Activated naive CD4-positive, alpha-beta T cell treated with Interleukin-2 at 50 U/mL for 16 hours (primary cell): ENCODE measurements at places on chromosomes 4 and X.

- DNase-seq: no peak
These were observed 83.8 kb downstream of the EGF start for GRCh38 chr4:109996526-109996925.

- peak; percentile 44 for DNase-seq
These were observed 19.4 kb downstream of the MTM1 start for GRCh38 chrX:150587585-150588503.

DNA sequence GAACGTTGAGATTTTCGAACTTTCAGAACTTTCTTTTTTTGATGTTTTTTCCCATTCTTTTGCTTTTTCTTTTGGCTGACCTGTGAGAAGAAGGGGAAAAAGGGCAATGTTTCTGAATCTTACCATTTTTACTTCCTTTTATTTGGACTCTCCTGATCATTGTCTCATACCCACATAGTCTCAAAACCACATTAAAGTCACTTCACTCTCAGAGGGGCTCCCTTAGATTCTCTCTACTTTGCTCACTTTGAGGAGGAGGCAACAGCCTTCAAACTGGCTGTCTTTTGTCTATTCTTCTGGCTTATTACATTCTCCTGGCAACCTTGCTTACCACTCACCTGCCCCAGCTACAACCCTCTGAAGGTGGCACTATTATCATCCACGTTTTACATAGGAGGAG is 3.7 kb downstream of the CXCL9 start:
- no peak for DNase-seq

DNA sequence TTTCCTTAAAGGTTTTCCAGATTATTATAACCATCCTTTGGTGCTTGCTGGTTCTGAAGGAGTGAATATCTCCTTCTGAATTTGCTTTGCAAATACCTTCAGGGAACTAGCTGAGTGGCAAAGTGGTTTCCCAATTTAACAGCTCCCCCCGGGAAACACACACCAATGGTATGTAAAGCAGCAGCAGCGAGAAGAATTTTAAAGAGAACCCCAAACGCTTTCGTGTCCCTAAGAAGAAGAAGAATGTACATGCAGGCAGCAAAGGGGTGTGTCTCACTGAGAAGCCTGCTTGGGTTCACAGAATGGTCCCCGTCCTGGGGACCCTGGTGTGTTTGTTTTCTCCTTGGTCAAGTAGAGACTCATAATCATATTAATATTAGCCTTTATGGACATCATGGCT is 4.2 kb upstream of the AKAP17A start:
- no peak for DNase-seq

- peak; percentile 38 for DNase-seq
These were observed at the start of gene NUDT6 for GRCh38 chr4:122921971-122922876. Gene NUDT6 (minus strand): TSS chr4:122922597. CDS start chr4:122922572, 25 bp downstream.

DNA sequence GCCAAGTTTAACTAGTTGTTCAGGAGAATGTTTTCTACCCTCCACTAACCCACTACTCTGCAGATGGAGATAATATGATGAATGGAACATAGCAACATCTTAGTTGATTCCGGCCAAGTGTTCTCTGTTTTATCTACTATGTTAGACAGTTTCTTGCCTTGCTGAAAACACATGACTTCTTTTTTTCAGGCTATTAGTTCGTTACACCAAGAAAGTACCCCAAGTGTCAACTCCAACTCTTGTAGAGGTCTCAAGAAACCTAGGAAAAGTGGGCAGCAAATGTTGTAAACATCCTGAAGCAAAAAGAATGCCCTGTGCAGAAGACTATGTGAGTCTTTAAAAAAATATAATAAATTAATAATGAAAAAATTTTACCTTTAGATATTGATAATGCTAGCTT is 13.3 kb downstream of the ALB start:
- DNase-seq: no peak

DNA sequence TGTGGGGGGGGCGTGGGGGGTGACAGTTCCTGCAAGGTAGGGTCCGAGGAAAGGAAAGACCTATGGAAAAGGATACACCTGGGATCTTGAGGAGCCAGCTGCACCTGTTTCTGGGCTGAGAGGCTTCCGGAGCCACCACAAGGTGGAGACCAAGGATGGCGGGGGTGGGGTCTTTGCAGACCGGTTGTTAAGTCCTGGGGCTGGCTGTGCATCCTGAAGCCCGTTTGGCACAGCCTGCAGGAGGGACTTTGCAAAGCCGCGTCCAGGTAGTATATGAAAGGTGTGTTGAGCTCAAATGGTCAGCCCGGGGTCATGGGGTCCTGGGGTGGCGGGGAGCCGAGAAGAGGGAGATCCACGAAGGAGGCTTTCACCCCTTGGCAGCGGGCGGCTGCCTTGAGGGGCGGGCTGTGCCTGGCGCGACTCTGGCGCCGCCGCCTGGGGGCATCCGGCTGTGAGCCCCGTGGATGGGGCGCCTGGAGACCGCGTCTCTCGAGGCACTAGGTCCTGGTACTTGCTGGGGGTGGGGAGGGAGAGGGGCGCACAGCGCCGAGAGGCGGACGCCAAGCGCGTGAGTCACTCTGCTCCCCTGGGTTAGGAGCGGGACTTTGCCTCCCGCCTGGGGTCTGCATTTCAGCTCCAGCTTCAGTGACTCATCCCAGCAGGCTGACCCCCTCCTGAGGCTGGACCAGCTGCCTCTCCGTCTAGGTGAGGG is 58.2 kb upstream of the DYNLT3 start:
- DNase-seq: peak; percentile 2

DNA sequence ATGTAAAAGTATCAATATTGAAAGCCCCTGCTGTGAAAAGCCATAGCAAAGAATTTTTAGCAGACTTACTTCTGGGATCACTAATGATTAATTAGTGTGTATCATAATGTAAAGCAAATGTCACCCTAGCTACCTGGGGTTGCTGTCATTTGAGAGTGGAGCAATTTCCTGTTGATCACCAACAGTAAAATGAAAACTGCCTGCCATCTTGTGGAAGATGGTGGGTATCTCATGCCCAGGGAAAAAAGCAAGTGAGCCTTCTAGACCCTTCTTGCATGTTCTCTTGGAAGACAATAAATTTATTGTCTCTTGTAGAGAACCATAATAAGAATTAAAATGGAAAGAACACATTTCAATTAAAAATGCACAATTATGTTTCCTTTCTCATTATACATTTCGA is 360.2 kb downstream of the ZIC3 start:
- DNase-seq: no peak

GRCh38 chrX:69083801-69084200 is 81.5 kb downstream of the PJA1 start:
- DNase-seq: no peak

GRCh38 chr4:121064482-121064881 is 7.9 kb downstream of the NDNF start:
- no peak for DNase-seq

DNA sequence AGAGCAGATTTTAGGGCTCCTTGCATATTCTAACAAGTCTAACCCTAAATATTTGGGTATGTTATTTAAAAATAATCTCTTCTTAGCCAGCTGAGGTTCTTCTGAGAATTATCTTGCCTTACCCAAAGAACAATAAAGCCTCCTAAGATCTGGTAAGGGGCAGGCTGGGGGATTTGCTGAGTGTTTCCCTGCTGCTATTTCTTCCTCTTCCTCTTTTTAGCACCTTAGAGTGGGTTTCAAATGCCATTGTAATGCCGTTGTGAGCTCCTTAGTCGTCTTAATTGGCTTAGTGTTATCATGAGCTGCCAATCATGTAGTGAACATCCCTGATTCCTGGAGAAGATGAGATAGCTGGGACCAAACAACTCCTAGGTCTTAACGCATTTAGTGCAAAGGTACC is 15.4 kb downstream of the STOX2 start:
- DNase-seq: no peak

- DNase-seq: no peak
These were observed 171.1 kb upstream of the PITX2 start for GRCh38 chr4:110793890-110794554.

DNA sequence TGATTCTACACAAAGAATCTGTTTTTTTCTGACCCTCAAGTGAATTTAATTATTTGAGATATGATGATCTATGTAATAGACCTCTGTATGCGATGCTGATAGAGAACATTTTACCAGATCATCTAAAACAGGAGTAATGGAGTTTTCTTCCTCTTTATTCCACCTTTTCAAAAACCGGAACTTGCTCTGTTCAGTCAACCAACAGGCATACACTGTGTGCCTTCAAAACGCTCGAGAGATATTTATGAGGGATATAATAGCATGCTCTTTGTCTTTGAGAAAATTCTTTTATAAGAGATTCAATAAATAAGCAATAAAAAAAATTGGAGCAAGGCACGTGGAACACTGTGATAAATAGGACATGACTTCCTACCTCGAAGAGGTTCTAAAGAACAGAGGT is 2.0 kb downstream of the NYX start:
- DNase-seq: no peak

DNA sequence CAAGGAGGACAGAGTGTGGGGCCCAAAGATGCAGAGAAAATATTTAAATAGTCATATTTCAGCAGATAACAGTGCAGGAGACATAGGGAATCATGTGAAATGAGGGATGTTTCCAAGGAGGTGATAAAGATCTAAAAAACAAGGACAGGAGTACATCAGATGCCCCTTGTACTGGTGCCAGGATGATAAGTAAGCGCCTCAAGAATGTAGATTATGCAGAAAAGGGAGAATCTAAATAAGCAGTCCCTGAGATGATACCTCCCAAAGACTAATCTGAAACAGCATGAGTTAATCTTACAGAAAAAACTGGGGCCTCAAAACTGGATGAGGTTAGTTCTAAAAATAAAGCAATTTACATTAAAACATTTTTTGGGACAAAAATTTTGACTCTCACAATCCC is 136.1 kb upstream of the WDFY3 start:
- no peak for DNase-seq

- DNase-seq: no peak
These were observed 1236.5 kb upstream of the TENM3 start for GRCh38 chr4:181006499-181007260.

DNA sequence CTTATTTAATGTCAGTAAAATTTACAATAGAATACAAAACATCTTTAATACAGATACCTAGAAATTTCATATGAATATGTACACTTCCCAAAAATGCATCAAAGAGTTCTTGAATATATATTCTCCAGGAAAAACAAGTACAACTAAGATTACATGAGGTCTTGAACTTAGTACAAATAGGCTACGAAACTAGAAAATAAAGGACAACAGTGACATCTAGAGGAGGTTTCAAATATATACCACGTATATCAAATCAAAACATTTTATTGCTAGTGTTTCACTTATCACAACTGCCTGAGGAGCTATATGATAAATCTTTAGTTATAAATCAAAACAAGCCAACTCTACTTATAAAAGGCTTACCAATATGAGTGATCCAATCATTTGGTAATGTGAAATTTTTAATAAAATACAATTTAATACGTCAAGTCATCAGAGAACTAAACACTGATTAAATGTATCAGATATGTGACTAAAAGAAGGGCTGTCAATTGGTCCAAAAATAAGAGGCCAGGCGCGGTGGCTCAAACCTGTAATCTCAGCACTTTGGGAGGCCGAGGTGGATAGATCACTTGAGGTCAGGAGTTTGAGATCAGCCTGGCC is 36.6 kb downstream of the ANAPC10 start:
- DNase-seq: no peak

DNA sequence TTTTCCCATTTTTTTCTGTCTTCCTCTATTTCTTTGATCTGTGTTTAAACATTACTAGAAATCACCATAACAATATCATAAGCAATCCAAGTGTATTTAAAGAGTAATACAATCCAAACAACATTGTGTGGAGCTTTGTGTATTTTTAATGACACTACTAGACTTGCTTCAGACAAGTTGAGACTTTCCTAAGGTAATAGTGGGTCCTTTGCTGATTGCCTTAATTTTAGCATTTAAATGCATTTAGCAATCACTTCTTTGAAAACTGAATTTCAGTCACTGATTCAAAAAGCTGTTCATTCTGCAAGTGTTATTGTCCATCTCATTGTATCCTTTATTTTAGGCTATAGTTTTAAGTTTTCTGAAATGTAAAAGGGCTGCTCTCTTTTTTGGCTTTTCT is 804.8 kb downstream of the ADGRL3 start:
- no peak for DNase-seq

DNA sequence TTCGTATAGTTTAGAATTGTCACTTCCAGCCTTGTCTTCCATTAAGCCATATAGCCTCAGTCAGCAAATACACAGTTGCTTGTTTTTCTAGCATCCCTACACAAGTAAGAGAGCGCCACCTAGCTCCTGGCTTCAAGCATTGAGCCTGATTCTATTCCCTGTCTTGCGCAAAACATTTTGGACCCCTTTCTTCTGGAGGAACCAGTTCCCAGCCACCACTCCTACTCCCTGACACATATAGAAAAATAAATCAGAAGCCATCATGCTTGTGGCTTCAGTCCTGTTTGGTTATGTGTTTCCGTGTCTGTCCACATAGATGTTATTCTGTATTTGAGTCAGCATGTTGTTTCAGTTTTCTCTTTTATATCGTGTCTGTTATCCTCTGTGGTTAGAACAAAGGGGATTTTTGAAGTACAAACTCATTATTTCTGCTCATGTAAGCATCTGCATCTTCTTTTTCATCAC is 59.9 kb downstream of the GK start:
- DNase-seq: peak; percentile 53

GRCh38 chrX:70979136-70979762 is 48.4 kb upstream of the SLC7A3 start:
- no peak for DNase-seq

GRCh38 chrX:30865612-30866011 is 23.4 kb downstream of the TAB3 start:
- DNase-seq: no peak

DNA sequence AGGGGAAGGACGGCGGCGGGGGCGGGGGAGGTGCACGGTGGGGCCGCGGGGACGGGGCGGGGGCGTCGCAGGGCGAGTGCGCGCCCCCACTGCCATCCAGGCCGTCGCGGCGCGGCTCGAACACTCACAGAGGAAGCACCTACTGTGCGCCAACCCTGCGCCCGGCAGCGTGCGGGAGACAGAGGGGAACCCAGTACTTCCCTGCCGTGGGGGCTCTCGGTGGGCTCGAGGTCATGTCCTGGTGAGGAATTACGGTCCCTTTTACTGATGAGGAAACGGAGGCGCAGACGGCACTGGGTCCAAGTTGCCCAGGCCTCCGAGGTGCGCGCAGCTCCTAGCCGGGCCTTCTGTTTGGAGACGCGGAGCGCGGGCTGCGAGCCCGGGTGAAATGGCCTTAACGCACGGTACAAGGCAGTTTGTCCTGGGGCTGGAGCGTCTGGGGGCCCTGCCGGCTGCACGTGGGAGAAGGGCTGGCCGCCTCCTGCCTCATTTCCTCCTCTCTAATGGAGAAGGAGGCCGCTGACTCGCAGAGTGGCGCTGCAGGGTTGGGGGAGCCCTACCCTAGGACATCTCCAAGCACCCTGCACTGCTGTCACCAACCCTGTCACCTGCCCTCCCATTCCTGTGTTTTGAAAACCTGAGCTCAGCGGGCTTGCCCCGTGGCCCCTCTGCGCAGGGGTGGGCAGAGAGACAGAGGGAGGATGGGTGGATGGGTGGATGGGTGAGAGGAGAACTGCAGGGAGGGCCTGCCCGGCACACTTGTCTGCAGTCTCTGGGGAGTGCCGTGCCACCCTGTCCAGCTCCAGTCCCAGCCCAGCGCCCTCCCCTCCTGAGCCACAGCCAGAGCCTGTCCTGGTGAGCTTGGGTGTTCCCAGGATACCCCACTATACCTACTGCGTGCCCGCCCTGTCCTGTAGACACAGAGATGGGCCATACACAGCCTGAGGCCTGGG is 106.0 kb downstream of the ADRA2C start:
- DNase-seq: no peak
